CD4-positive, alpha-beta T cell treated with Interleukin-17A for 4 hours (primary cell): ENCODE measurements at places on chromosomes 13 and 19.

GRCh38 chr13:42769650-42770049 is 11.7 kb upstream of the FAM216B start:
- DNase-seq = no peak

GRCh38 chr13:80757694-80758093 is 416.8 kb upstream of the SPRY2 start:
- no peak for DNase-seq

DNA sequence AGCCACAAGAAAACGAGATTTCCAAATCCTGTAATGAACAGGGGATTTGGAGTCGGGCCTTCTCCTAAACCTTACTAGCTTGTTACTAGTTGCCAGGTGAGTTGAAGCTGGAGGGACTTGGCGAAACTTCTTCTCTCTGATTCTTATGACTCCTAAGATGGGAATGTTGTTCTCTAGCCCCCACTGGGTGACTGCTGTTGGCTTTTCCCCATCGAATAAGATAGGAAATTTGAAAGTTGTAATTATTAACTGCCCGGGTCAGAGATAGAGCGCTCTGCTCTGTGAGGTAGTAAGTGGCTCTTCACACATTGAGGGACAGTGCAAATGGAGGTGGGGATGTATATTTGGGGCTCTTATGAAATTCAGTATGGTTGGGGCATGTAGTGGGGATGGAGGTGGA is 111.2 kb upstream of the MBNL2 start:
- DNase-seq = no peak

GRCh38 chr13:73228546-73228945 is 169.7 kb downstream of the KLF5 start:
- peak; percentile 14 for DNase-seq

DNA sequence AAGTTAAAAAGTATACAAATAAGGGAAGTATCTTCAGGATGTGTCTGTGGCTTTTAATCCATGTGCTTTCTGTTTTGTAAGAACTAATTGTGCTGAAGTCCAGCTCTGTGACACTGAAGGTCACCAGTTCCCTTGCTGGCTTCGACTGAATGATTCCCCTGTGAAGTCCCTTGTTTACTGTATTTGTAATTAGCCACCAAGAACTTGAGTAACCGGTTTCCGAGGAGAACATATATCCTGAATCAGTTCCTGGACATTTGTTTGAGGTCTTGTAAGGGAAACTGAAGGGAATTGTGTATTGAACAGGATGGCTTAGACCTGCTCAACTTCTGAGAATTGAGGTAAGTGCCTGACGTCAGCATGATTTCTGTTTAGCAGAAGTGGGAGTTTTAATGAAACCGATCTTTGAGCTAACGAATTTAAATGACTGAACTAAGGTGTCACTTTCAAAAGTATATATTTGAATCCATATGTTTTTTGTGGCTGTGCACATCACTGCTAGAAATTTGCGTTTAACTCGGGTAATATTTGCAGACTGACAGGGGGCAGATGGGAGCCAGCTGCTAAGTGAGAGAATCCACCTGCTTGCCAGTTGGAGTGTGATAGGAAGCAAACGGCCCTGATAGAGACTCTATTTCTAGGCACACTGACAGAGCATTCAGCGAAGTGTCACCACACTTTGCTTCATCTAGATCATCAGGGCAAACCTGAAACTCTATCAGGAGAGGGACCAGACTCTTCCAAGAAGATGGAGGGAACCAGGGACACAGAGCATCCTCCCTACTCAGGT is 530.0 kb downstream of the RFC3 start:
- no peak for DNase-seq
